Calu3 (cell line): ENCODE measurements at places on chromosomes 2 and 18. TPM values are rescaled to one million over a fixed set of nuclear protein-coding genes. Genes with fewer than 3 reads are reported as not detected.

Gene AQP4
- total RNA-seq = 1.3 and 2.5 TPM in 2 replicates

Gene GLI2
- total RNA-seq = 1.4 and 1.6 TPM in 2 replicates

Gene KDM3A
- 35.5 and 37.8 TPM in 2 replicates for total RNA-seq

Gene MERTK
- total RNA-seq = 1.5 and 2.1 TPM in 2 replicates

Gene GAD1
- 11.2 and 11.5 TPM in 2 replicates for total RNA-seq

Gene UCN
- total RNA-seq = 4.6 and 6.6 TPM in 2 replicates

Gene SLC4A3
- 14.9 and 20.2 TPM in 2 replicates for total RNA-seq

Gene CXCR2
- total RNA-seq = not detected in 2 replicates

Gene ERMN
- not detected in 2 replicates for total RNA-seq

Gene DSG2
- total RNA-seq = 194 and 196 TPM in 2 replicates

Gene RBKS
- 2.3 and 3.3 TPM in 2 replicates for total RNA-seq

Gene POMC
- not detected in 2 replicates for total RNA-seq

Gene LGALSL
- total RNA-seq = 9.3 and 12.1 TPM in 2 replicates

Gene LRRC30
- not detected in 2 replicates for total RNA-seq

Gene CNDP1
- not detected in 2 replicates for total RNA-seq

Gene IL1B
- 4.1 and 15.5 TPM in 2 replicates for total RNA-seq

Gene ANAPC1
- total RNA-seq = 64.5 and 67.5 TPM in 2 replicates

Gene EVA1A
- total RNA-seq = 0.42 TPM in 1 of 2 replicates, not detected in the other

Gene CD302
- 3.4 and 5.4 TPM in 2 replicates for total RNA-seq
